Stimulated activated CD4-positive, alpha-beta T cell treated with anti-CD3 and anti-CD28 coated beads, Interleukin-2, amount 100 ng/mL, for 48 hours (primary cell): ENCODE measurements at places on chromosomes 5 and 9.

GRCh38 chr5:36648426-36648825 lies 42.0 kb downstream of the SLC1A3 start:
- DNase-seq = no peak

DNA sequence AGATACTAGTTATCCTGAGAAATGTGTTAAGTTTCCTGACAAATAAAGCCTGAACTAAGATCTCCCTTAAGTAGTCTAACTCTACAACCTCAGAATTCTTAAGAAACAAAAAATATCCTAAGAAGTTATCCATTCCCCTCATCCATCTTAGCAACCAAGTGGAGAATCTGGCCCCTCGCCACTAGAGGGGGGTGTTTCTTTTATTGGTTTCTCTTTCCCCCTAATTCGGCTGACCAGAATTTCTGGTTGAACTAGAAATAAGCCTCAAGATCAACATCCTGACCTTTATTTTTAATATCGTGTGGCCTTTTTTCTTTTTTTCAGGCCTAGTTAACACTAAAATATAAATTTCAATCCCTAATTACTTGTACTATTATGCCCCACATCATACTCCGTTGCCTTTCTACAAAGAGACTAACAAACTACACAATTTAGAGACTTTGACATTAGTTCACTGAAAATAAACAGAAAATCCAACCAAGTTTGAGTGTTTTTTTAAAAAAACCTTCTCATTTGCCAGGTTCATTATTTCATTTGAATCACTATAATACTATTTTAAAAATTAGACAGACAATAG lies 14.3 kb upstream of the NR4A3 start:
- DNase-seq = peak; percentile 49

DNA sequence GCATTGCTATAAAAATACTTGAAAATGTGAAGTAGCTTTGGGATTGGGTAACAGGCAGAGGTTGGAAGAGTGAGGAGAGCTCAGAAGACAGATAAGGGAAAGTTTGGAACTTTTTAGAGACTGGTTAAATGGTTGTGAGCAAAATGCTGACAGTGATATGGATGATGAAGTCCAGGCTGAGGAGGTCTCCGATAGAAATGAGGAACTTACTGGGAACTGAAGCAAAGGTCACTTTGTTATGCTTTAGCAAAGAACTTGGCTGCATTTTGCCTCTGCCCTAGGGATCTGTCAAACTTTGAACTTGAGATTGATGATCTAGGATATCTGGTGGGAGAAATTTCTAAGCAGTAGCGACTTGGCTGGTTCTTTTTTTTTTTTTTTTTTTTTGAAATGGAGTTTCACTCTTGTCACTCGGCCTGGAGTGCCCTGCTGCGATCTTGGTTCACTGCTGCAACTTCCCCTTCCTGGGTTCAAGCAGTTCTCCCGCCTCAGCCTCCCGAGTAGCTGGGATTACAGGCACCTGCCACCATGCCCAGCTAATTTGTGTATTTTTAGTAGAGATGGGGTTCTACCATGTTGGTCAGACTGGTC lies 998.9 kb downstream of the TLE1 start:
- DNase-seq = no peak

- DNase-seq = no peak
Observed at GRCh38 chr5:69404659-69405330, 10.1 kb upstream of the MARVELD2 start.

DNA sequence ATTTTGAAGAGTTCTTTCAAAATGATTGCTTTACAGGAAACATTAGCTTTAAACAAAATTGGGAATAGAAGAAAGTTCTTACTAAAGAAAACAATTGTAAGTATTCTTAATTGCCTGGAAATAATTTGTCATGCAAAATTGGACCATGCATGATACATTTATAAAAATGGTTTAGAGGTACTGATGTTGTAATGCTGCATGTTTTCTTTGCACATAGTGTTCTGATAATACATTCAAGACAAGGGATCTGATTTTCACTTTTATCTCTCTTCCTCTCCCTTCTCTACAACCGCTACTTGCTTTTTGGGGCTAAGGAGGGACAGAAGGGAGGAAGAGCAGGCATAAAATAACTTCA lies 211.6 kb upstream of the MPDZ start:
- DNase-seq = no peak

DNA sequence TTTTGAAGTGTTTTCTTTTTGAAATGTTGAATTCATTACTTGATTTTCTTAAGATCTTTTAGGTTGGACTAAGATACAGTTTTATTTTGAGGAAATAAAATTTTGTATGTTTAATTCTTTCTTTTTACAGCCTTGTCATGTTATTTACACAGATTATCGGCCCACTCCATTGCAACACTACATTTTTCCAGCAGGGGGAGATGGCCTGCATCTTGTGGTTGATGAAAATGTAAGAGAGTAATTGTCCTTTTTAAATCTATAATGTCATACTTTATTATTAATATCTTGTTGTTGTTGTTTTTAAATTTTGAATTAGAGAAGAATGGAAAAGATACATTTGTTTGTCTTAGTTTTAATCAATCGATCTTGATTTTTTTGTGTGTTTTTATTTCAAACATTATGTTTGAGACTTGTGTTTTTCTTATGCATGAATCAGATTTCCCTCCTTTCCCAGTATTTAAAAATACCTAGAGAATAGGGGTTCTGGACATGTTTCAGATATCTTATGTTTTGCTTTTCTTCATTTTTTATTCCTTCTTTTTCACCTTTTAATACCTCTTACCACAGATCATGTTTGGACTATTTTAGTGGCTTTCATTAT lies 36.7 kb downstream of the MTREX start:
- DNase-seq = peak; percentile 71

DNA sequence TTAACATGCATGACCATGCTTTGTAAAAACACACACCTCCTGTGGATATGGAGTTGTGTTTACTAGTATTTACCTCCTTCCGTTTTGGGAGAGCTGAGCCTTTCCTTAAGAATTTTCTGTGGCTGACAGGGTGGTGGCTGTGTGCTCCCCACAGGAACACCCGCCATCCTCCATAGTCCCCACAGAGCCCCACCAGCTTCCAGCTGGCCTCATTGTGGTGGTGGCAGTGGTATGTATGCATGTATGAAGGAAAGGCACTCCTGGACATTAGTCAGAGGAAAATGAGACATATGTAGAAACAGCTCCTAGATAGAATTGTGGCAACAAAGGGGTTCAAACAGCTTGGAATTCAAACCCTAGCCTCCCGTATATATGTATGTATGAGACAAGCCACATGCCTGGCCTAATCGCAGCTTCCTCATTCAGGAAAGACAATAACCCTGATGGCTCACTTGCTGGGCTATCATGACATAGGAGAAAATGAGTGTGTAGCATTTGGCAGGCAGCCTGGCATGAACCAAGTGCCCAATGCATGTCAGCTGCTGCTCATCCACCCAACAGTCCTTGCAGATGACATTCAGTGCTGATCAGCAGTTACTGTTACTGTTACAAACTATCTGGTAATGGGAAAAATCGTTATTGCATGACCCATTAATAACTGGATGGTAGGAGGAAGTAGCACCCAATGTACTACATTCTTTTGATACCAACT lies 459.7 kb downstream of the EBF1 start:
- no peak for DNase-seq

- DNase-seq = no peak
Observed at GRCh38 chr9:4984171-4984620, 876 bp upstream of the JAK2 start.

GRCh38 chr9:7376833-7377232 lies 422.7 kb downstream of the DMAC1 start:
- DNase-seq = no peak

DNA sequence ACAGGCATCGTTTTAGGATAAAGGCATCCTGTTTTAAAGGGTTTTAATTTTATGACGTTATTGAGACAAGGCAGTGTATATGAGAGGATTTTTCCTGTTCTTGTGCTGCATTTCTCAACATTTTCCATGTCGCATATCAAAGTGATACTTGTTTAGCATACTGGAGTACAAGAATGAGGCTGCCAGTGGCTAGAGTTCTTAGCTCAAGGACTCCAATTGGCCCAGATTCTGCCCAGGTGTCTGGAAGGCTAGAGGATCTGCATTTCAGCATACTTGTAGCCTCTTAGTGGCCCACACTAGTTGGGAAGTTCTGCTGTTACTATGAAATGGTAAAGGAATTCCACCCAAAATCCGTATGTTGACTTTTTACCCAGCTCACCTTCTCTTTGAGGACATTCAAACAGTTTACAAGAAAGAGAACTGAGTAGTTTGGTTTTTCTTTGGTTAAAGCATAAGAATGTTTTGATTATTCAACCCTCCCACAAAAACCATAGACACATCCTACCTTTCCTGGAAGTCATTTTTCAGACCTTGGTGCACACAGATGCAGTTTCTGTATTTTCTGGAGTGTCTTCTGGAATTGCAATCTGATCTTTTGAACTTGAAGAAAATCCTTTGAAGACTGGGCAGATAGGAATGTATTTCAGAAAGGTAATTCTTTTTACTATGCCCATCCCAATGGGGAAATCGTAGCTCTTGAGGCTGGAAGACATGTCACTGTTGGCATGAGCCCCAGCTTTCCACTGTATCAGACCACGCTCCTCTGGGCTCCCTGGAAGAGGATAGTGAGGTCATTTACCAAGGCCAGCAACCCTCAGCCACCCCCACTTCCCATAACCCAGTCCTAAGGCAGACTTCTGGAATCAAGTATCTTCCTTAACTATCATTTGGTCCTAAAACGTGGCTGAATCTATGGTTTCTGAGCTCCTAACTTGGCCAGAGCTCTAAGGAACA lies 11.3 kb downstream of the SLC23A1 start:
- no peak for DNase-seq

GRCh38 chr9:20028849-20029231 lies 240.0 kb upstream of the SLC24A2 start:
- DNase-seq = no peak

GRCh38 chr9:109039539-109039938 lies 26.2 kb upstream of the CTNNAL1 start:
- no peak for DNase-seq

- DNase-seq = no peak
Observed at GRCh38 chr9:132888151-132888550, 9.5 kb downstream of the SPACA9 start.

DNA sequence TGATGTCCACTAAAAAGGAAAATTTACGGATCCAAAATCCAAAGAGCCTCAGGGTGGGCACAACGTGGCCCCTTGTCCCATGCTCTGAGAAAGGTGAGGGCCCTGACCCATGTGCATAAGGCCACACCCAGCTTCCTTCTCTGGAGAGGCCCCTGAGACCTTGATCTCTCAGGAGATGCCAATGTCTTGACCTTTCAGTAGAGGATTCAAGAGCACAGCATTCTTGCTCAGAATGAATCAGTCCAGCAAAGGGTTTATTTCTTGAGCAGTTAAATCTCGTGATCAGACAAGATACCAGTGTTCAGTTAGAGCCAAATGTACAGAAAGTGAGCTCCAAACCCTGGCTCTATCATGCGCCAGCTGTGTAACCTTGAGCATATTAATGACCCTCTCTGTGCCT lies 115.9 kb upstream of the DAPK1 start:
- DNase-seq = no peak

GRCh38 chr5:148632255-148633066 lies 21.9 kb downstream of the HTR4 start:
- DNase-seq = no peak

DNA sequence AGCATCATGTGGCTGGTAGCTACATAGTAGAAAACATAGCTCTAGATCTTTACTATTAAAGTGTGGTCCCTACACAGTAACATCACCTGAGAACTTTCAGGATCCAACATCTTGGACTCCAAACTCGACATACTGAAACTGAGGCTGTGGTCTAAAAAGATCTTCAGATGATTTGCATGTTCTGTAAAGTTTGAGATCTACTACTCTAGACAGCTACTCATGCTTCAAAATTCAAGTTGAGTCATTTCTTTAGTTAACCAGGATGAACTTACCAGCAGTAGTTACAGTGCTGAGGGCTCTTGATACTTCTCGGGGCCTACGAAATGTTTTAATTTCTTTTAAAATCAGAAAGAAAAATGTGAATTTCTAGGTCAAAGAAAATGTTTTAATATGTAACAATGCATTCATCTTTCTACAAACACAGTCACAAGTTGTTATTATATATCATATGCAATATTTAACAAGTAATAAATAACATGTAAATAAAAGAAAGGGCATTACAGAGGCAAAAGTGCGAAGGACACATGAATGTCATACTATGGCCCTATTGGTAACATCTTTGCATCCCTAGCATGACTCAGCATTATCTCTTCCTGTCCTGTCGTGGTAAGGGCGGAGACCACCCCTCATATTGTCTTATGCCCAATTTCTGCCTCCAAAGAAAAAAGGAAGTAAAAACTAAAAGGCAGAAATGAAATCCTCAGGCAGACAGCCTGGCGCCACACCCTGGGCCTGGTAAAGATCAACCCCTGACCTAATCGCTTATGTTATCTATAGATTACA lies 563.9 kb upstream of the TLE4 start:
- DNase-seq = no peak

DNA sequence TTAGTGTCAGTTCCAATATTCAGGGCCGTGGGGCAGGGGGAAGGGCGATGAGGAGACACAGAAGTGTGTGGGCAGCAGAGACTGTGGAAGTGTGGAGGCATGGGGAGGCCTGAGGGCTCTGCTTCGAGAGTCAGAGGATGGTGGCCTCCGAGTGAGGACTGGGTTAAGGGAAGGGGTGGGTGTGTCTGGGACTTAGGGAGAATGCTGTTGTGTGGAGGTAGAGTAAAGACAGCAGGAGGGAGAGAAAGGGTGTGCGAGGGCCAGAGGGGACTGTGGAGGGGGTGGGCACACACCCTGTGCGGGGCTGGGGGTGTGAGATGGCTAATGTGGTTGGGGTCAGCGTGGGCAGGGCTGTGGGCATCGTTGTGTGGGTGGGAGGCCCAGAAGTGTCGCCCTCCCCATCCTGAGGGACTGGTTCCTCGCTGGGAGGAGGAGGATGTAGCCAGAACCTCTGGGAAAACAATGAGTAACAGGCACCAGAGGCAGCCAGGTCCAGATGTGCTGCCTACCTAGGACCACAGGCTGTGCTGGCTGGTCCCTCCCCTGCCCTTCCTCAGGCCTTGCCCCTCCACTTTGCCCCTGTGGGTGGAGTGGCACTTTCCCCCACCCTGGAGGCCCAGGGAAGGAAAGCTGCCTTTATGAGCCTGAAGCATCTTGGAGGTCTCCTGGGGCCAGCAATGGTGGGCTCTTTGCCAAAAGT lies 4.2 kb downstream of the USP20 start:
- no peak for DNase-seq

DNA sequence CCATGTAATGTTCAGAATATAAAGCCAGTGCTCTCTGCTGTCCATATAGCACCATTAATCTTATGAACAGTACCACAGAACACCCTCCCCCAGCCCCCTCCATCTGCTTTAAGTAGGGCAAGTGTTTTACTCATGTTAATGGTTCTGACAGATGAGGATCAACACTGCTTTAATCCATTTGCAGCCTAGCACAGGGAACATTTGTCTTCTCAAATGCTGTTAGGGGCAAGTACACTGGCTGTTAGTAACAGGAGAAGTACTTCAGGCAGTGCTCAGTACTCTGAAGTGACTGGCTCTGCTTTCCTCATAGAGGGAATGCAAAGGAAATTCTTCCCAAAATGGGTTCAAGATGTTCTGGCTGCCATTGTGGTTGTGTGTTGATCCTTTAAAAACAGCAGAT lies 202.6 kb downstream of the DCP2 start:
- no peak for DNase-seq

DNA sequence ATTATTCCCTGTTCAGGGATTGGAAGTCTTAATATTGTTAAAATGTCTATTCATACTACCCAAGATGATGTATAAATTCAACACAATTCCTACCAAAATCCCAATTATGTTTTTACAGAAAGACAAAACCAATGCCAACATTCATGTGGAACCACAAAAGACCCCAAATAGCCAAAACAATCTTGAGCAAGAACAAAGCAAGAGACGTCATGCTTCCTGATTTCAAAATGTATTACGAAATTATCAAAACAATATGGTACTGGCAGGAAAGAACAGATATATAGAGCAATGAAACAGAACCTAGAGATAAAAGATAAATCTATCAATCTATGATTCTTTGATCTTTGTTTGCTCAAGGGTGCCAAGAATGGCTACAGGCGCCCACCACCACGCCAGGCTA lies 237.9 kb downstream of the TAF11L14 start:
- DNase-seq = no peak
